Activated CD4-positive, alpha-beta memory T cell treated with anti-CD3 and anti-CD28 coated beads for 36 hours (primary cell): ENCODE measurements at places on chromosomes 2 and 18.

GRCh38 chr2:184371641-184372040, 226.7 kb upstream of the ZNF804A start:
- DNase-seq = no peak

DNA sequence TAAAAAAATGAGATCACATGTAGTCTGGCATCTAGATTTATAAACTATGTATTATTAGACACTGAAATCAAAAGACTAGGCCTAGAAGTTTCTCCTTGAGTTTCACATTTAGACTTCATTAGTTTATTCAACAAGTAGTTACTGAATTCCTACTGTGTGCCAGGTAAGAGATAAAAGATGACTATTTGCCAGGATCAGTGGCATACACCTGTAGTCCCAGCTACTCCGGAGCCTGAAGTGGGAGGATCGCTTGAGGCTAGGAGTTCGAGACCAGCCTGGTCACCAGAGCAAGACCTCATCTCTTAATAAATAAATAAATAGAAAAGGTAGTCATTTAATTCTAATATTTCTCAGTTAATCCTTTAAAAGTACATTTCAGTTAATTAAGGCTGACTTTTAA, 2.1 kb downstream of the FAM98A start:
- no peak for DNase-seq

- no peak for DNase-seq
These were observed 290.9 kb downstream of the IRS1 start for GRCh38 chr2:226508683-226509082.

- DNase-seq = no peak
These were observed 46.0 kb upstream of the RMND5A start for GRCh38 chr2:86673986-86674670.

DNA sequence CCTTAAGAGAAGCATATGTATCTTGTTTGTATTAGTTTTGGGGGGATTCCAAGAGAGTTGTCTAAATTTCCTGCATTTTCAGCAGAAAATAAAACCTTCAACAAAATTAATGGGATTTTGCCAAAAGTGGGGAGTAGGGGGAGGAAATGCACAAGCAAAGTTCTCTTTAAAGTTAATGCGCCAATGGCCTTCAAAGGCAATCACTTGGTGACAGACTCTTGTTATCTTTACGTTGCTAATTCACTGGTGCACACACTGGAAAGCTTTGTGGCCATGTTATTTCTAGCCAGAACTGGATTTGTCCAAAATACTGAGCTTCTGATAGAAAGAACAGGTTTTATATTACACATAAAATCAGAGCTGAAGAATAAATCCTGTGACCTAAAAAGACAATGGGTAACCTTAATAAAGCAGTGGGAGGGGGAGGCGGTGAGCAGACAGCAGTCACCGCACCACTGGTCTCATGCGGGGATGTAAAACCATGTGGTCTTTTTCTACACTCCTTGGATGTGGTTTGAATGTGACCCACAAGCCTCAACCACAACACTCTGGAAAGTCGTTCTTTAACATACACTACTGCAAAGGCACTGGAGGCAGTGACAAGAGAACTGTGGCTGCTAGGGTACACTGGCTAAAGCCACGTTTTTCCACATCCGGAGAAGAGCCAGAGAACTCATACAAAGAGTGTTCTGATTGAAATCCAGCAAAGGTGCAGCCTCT, 176.9 kb upstream of the SMAD7 start:
- no peak for DNase-seq

DNA sequence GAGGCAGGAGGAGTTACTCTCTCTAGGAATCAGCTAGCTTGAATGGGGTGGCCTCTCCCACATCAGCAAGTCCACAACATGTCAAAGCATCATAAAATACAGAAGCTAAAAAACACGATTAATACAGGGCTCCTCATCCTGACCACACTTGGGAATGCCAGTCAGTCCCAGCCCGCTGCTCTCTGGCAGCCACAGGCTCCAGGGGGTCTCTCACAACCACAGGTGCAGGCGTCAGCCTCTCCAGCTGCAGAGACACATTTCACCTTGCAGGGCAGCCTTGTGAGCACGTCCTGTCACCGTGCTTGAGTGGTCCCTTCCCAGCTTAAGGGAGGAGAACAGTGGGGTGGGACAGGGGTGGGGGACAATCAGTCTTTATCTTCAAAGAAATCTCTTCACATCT, 137.4 kb upstream of the SH3BP4 start:
- DNase-seq = no peak

GRCh38 chr2:40545645-40546044, 93.8 kb upstream of the SLC8A1 start:
- no peak for DNase-seq
